Myocyte (in vitro differentiated cells): ENCODE measurements at places on chromosomes 3 and 15.

- DNase-seq, result no peak
Observed at GRCh38 chr3:9222956-9223639, 26.3 kb downstream of the SRGAP3 start.

GRCh38 chr3:144496141-144496835, 524.7 kb downstream of the DIPK2A start:
- peak; percentile 38 for DNase-seq

- peak; percentile 20 for DNase-seq
Observed at GRCh38 chr15:86591994-86592735, 512.5 kb downstream of the AGBL1 start.

- no peak for DNase-seq
Observed at GRCh38 chr15:19987389-19988048, 554.1 kb downstream of the GOLGA6L6 start.

- DNase-seq, result peak; percentile 95
Observed at GRCh38 chr3:179071323-179072099, at the start of gene ZMAT3. Gene ZMAT3 (minus strand): TSS chr3:179071809. CDS start chr3:179067752, 4,057 bp downstream.

GRCh38 chr15:61138156-61138555, 90.9 kb downstream of the RORA start:
- DNase-seq, result no peak

DNA sequence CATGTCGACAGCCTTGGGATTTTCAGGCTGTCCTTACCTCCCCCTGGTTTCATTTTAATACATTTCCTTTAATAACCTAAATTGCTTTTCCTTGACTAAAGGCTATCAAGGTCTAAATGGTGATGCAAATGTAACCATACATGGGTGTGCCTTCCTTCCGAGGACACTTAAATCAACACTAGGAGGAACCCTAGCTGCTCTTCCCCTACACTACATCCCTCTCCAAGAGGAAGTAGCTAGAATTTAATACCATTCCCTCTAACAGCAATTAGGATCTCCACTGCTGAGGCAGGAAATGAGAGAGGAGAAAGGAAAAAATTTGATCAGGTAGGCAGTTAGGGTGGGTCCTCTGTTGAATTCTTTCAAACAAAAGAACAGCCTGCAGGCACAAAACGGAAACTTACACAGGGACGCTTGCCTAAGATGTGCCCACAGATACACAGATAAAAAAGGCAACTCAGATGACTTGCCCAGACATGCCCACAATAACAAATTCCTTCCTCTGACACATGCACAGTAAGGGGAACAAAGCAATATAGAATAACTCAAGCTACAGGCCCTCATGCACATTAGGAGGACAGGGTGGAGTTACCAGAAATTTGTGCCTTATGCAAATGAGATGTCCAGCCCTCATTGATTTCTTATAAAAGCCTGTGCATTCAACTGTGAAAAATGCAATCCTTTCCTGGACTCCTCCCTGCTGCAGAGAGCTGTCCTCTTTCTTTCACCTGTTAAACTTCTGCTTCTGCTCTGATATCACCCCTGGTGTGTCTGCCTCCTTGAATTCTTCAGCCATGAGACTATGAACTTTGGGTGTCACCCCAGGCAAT, 1024.4 kb upstream of the CADM2 start:
- DNase-seq, result peak; percentile 29

- peak; percentile 51 for DNase-seq
Observed at GRCh38 chr3:16482770-16483531, 30.5 kb downstream of the RFTN1 start.

DNA sequence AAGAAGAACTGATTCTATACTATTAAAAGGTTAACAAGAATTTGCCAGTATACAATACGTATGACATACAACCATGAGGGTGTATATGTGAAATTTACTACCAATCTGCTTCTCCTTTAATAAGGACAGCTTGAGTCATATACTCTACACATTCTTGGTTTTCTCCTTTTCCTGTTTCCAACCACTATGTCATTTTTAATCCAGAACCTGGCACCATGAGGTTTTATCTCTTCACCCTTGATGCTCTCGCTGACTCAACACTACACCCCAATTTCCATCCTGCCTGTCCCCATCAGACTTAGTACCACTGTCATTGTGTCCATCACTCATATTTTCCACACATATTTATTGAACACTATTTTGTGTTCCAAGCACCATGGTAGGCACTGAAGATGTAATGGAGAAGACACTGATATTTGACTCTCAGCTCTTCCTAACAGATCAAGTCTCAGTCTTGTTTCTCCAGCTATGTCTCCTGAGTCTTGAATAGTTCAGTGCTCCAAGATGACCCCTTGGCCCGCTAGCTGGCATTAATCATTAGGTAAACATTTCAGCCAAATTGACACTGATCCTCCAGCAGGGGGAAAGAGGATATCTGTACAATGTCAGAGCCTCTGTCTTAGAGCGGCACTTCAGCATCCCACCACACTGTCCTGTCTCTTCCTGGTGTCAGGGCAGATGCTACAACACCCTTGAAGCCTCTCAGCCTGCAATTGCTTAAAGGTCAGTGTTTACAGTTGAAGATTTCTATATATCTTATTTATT, 11.2 kb upstream of the COL8A1 start:
- no peak for DNase-seq

GRCh38 chr3:2950159-2950558, 160.0 kb downstream of the IL5RA start:
- no peak for DNase-seq

DNA sequence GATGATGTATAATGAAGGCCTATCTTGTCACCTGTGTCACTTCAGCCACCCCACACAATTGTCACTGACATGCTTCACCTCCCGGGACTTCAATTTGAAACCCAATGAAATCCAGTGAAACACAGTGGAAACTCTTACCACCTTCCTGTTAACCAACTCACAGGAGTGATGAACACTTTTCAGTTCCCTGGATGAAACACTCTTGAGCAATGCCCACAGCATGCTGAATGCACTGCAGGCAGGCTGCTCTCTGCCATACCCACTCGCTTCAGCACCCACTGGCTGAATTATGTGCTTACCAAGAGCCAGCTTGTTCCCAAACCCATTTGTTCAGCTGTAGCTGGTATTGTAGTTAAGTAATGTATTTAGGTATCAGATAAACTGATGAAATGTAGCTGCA, 47.0 kb downstream of the MAP2K1 start:
- no peak for DNase-seq

DNA sequence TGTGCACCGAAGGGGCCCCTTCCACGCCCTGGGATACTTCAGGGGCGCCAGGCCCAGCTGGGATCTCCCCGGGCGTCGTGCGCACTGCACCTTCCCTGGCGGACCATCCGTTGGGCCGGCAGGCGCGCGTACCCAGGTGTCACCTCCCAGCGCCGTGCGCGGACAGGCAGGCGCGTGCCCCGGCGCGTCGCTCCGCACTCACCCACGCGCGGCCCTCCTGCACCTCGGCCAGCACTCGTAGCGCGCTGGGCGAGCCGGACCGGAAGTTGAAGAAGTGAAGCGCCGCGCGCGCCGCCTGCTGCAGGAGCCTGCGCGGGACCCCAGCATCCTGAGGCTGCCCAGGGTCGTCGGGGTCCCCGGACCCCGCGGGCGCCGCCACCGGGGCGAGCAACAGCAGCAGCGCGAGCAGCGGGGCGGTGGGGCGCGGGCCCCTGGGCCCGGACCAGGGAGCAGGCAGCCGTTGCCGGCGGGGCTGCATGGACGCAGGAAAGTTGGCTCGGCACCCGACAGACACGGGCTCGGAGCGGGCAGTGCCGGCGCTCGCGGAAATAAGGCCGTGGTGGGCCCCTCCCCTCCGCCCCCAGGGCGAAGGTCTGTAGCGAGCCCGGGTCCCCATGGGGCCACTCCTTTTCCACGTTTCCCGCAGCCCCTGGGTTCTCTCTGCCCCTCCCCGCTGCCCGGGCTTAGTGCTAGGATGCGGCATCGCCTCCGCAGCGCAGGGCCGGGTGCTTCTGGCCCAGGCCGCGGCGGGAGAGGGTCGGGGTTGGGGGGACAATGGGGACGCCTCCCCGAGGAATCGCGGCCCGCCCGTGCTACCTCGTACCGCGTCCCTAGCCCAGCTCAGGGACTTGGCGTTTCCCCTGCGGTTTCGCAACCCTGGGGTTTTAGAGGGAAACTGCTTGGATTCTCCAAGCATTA, at the start of gene RARRES1:
RARRES1 (minus strand) TSS at position 520 of the 918 bp plus-strand sequence; CDS start at position 478, 42 bp downstream.
- DNase-seq, result no peak

GRCh38 chr15:99976811-99977271, 243.6 kb upstream of the LYSMD4 start:
- peak; percentile 76 for DNase-seq

DNA sequence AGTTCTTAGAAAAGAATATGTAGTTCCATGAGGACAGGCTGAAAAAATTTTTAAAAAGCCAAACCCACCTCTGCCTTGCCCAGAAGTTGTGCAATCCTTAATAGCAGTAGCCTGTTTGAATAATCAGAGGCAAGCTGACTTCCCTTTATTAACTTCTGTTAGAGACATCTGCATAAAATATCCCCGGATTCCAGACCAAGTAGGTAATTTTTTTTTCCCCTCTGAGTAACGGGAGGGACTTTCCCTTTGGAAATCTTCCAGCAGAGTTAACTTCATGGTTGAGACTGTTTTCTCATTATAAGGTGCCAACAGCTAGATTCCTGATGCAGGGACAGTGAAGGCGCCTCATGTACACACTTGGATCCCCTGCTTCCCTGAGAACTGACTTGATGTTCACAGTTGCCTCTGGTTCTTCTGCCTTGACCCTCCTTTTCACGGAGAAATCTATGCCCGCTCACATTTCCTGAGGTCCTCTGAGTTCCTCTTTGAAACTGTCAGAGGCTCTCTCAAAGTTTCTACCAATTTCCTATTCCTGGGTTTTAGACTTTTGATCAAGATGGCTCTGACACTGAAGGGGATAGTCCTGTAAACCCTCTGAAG, 227.6 kb upstream of the BHLHE40 start:
- DNase-seq, result peak; percentile 53

DNA sequence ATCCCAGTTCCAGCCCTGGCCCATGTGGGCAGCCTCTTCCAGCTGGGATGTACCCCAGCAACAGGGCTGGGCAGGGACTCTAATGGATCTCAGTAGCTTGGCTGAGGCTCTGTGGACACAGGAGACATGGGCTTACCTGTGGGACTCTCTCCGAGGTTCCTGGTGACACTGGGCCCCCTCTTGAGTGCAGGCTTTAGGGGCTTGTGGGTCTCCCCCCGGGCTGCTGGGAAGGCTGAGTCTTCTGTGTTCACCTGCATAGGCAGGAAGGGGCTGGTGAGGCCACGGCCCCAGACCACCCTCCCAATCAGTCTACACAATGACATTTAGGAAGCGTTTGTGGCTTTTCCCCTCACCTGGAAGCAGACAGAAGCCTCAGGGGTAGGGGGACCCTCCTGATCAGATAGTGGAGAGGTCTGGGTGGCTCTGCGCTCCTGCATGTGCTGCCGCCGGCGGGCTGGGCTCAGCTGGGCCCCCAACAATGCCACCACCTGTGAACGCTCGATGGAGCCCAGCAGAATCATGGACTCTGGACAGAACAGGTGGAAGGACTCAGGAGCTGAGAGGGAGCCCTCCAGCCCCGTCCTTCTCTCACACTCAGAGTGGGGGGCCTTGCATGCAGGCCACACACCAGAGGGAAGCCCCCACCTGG, 8.4 kb downstream of the CLCN2 start:
- DNase-seq, result no peak

DNA sequence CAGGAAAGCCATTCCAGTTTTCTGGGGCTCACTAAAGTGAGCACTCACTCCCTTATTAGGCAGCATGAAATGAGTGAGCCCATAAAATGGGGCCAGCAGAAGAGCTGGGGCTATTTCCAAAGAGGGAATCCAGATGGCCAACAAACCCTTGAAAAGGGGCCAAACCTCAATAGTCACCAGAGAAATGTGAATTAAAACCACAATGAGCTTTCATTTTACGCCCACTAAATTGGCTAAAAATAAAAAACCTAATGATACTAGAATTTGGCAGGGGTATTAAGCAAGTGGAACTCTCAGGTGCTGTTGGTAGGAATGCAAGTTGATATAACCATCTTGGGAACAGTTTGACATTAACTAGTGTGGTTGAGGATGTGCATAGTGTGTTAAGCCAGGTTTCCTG, 42.1 kb upstream of the RAF1 start:
- peak; percentile 86 for DNase-seq

GRCh38 chr15:42549741-42550392, 1.2 kb downstream of the HAUS2 start:
- no peak for DNase-seq

DNA sequence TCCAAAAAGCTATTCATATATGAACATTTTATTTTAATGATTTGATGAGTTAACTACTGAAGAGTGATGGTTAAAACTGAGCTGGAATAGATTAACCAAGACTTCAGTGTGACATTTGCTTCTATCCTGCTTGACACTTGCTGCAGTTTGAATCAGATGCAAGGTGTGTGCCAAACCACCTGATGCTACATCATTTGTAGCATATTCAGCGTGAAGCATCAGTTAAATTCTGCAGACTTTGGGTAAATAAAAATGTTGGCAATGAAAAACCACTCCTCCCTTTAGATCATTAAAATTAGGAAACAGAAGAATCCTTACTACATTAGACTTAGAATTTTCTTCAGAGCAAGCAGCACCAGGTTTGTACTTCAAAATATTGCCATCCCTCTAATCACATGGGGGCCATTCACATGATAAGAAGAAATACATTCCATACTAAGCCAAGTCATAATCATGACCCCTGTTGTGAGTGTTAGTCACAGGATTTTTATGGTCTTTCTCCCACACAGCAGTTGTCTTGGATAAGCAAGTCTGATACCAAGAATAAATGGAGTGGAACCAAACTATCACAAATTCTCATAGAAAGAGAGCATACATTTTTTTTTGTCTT, 160.7 kb upstream of the TNIK start:
- DNase-seq, result peak; percentile 57

- peak; percentile 81 for DNase-seq
Observed at GRCh38 chr3:127997961-127998360, 54.3 kb upstream of the SEC61A1 start.

- DNase-seq, result peak; percentile 93
Observed at GRCh38 chr15:89662893-89663626, 7.8 kb upstream of the KIF7 start.

DNA sequence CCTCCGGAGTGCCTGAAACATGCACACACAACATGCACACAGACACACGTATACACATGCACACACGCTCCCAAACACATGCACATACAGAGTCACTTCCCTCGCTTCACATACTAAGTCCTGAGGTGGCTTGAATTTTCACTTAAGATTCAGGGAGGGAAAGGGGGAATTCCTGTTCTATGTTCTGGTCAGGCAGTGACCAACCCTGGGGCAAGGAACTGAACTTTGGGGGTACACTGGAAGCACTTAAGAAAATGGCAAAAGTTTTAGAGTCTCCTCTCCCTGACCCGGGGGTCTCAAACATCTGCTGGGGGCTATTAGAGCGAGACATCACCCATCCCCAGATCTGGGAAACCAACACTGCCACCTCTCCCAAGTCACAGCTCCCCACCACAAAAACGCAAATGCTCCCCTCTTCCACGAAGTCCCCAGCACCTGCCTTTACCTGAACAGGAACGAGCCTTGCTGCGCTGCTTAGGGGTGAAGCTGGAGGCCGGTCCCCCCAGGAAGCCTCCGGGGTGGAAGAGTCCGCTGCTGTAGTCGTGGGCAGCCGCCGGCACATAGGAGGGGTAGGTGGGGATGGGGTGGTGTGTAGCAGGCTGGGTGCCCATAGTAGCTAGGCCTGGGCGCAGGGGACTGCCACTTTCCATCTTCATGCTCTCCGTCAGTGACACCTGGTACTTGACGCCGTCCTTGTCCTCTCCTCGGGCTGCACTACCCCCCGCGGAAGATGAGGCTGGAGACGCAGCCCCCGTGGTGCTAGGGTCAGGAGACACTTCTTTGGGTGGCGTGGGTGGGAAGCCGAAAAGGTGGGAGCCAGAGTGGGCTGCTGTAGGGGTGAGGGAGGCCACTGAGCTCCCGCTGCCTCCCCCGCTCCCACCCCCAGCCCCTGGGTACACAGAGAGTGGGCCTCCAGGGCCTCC, 7.5 kb downstream of the GATA2 start:
- DNase-seq, result no peak

- no peak for DNase-seq
Observed at GRCh38 chr3:16203031-16203430, 28.6 kb downstream of the GALNT15 start.
